ENCODE measurements at places on chromosomes 13 and 19. TPM values are rescaled to one million over a fixed set of nuclear protein-coding genes. Genes with fewer than 3 reads are reported as not detected.

The ZNF135 gene
- polyA plus RNA-seq = 0.67 TPM

The ZNF528 gene
- 6.8 TPM for polyA plus RNA-seq

The EFNB2 gene
- 33.0 TPM for polyA plus RNA-seq

The SERTAD1 gene
- polyA plus RNA-seq = 15.7 TPM

DNA sequence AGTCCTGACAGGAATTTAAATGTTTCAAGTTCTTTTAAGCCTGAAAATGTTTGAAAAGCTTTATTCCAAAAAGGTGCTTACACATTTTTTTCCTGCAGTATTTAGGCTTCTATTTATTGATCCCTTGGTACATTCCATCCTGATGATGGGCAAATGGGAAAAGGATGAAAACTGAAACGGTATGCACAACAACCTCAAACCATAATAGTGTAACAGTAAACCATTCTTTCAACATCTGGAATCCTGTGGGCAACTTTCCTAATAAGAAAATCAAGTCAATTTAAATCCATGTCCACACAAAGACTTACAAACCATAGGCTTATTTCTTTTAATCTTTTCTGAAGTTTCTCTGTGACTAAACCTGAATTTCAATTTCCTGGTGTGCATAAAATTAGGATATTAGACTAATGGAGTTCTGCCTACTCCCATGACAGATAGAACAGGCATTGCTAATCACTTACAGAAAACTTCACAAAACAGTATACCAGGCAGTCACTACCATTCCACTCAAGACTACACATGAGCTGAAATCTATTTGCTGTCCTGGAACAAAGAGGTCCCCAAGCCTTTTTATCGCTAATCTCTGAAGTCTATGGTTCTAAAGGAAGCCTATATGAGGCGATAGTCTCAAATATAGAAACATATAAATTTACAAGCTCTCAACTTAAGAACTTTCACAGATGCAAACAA is 103.3 kb downstream of the DLEU7 start:
- H3K4me3 ChIP-seq = no peak overlapping the region
- DNase-seq = no peak
- H3K4me1 ChIP-seq = no peaks in the 10 kb centered on the region
- no peaks in the 10 kb centered on the region for H3K36me3 ChIP-seq

DNA sequence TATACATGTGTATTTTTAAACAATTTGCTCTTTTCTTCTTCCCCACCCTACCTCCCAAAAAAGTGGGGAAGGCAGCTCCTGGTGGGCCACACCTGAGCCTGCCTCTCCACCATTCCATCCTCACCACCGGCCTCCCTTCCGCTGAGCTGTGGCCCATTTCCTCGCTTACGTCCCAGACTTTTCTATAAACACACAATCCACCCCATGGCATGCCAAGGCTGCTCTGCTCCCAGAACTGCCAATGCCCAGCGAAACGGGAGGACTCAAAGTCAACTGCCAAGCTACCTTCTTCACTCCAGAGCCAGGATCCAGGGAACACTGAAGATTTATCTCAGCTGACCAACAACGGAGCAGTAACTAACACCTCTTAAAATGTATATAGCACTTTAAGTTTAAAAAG is 2.8 kb downstream of the N4BP2L1 start:
- H3K4me1 ChIP-seq = peaks cover 14% of the 10 kb centered on the region
- H3K36me3 ChIP-seq = peaks cover 5% of the 10 kb centered on the region
- no peak overlapping the region for H3K4me3 ChIP-seq
- no peak for DNase-seq

All from small intestine (tissue), 16 donors.